ENCODE measurements at places on chromosomes 5 and 9. TPM values are rescaled to one million over a fixed set of nuclear protein-coding genes. Genes with fewer than 3 reads are reported as not detected.

GRCh38 chr5:68193481-68194036 is 22.0 kb upstream of the PIK3R1 start:
- DNase-seq: no peak

DNA sequence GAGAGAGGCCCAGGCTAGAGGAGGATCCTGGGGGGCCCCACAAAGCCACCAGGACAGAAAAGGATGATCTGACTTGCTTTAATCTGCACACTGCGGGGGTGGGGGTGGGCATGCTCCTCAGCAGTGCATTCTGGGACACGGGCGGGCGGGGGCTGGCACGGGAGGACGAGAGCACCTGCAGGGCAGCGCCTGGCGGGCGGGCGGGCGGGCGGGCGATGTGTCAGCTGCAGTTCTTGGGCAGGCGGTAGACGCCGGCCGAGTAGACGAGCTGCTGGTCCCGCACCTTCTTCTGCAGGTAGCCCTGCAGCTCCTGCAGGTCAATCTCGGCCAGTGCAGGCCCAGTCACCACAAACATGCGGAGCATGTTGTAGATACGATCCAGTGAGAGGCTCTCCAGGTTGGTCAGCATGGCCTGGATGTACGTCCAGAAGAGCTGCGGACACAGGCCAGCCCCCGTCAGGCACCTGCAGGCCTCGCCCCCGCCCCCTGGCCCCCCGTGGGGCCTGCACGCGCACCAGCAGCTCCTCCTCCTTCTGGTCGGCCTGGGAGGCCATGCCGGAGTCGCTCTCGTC is 3.0 kb upstream of the TMEM210 start:
- DNase-seq: no peak

DNA sequence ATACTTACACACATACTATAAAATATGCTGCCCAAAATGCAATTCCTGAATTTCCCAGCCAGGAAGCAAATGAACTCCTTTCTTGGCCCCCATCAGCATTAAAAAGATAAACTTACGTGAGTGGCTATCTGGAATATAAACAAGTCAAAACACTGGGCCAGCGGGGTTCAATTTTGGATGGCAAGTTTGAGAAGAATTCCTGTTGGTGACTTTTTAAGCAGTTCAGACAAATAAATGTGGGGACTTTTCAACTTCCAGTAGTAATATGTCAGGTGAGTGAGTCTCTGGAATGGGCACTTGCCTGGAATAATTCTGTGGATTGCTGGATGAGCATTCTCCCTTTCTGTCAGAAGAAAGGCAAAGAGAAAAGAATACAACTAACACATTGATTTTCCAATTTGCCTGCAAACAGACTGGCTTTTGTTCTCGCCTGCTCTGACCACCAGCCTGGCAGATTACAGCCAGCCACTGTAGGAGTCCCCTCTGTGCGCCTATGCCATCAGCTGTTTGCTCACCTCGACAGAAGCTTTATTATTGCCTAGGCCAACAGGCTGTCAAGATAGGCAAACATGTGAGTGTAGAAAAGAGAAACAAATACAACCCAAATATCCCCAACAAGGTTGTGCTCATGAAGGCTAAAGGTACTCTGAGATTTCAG is 78.6 kb downstream of the MRPS27 start:
- no peak for DNase-seq

DNA sequence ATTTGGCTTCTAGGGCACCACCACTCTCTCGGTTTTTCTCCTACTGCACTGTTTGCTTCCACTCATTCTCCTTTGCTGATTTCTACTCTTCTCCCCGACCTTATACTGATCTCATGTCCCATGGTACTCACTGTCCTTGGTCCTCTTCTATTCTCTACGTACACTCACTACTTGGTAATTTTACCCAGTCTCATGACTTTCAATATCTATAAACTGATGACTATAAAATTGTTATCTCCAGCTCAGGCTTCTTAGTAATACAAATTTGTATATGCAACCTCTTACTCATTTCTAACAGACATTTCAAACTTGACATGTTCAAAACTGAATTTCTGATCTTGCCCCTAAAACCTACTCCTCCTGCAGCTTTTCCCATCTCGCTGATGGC is 4.1 kb downstream of the RAPGEF6 start:
- DNase-seq: no peak

DNA sequence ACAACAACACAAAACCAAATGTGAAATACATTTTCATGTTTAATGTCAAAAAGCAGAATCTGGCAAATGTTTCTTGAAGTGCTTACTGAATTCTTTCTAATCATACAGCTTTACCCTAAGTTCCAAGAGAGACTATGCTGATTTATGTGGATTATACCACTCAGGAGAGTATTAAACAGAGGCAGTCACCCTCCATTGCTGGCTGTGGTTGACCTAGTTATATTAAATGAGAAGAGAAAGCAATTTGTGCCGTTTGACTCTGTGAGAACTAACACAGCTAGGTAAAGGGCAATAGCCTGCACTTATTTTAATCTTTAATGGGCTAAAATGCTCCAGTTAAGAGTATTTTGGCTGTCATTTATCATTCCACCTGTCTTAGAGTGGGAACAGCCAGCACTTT is 62.6 kb downstream of the ELL2 start:
- no peak for DNase-seq

GRCh38 chr5:172553167-172553566 is 87.9 kb upstream of the NEURL1B start:
- no peak for DNase-seq

GRCh38 chr5:146059460-146060220 is 45.7 kb downstream of the PLAC8L1 start:
- no peak for DNase-seq

DNA sequence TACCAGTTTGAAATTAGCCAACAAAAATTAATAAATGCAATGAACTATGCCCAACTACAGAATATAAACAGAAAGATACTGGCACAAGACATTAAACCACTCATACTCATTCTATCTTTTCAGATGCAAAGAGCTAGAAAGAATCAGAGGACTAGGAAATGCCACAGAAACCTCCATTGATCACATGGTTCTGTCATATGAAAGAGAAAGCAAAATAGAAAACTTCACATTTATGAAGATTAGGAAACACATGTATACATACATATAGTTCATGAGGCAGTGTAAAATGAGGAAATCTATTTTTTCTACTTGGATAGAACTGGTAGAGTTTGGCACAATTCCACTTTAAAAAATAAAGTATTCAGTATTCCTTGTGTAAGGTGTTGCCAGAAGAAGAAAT is 275.1 kb upstream of the PTGER4 start:
- DNase-seq: no peak

GRCh38 chr9:79812507-79813257 is 240.9 kb downstream of the TLE4 start:
- DNase-seq: no peak

- no peak for DNase-seq
Measured at GRCh38 chr5:107154593-107154992, 516.1 kb downstream of the EFNA5 start.

- DNase-seq: peak; percentile 31
Measured at GRCh38 chr5:124812771-124813358, 66.4 kb upstream of the ZNF608 start.

Gene ADGRV1
- 85.2 TPM for total RNA-seq

Gene F2R
- 27.2 TPM for total RNA-seq

Data from breast epithelium (tissue), 4 donors.